Aorta (tissue), 5 donors: ENCODE measurements at places on chromosomes 7 and 10. TPM values are rescaled to one million over a fixed set of nuclear protein-coding genes. Genes with fewer than 3 reads are reported as not detected.

DNA sequence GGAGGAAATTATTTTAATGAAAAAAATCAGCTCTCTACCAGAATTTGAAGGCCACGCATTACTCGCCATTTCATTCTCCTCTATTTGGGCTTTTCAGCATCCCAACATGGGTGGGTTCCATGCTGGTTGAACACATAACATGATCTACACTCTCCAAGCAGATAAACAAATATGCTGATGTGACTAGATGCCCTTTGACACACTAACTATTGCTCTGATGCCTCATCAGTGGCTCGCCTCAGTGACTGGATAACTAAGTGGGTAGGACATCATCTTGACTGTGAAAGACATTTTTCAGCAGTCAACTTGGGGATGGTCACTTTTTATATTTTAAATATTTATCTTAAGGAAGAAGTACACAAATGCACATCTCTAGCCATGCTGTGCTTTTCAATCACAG, 113.9 kb upstream of the LAMB4 start:
- no peaks in the 10 kb centered on the region for H3K27me3 ChIP-seq
- no peak for DNase-seq
- no peak overlapping the region for H3K4me3 ChIP-seq
- H3K27ac ChIP-seq, result no peak overlapping the region
- H3K36me3 ChIP-seq, result no peaks in the 10 kb centered on the region
- H3K4me1 ChIP-seq, result no peaks in the 10 kb centered on the region

FGF8 gene
- total RNA-seq, result not detected

UCMA gene
- total RNA-seq, result not detected

TMEM196 gene
- total RNA-seq, result 0.29 TPM

GRCh38 chr7:82007315-82007714, 237.5 kb upstream of the HGF start:
- H3K27me3 ChIP-seq, result no peaks in the 10 kb centered on the region
- no peaks in the 10 kb centered on the region for H3K36me3 ChIP-seq
- H3K4me1 ChIP-seq, result no peaks in the 10 kb centered on the region
- no peak overlapping the region for H3K27ac ChIP-seq
- DNase-seq, result no peak
